ENCODE measurements at places on chromosomes 16 and 17. TPM values are rescaled to one million over a fixed set of nuclear protein-coding genes. Genes with fewer than 3 reads are reported as not detected.

KRTAP9-8 gene
- total RNA-seq = not detected

SP6 gene
- total RNA-seq = 2.8 TPM

ITGB4 gene
- 44.5 TPM for total RNA-seq

GDPD1 gene
- 0.90 TPM for total RNA-seq

HBQ1 gene
- total RNA-seq = 8.2 TPM

All from A549 treated with DMSO at 1 μM for 4 hours (cell line).